NCI-H510A treated with DMSO at 0.1 percent for 48 hours (cell line): ENCODE measurements at places on chromosomes 16 and 17.

DNA sequence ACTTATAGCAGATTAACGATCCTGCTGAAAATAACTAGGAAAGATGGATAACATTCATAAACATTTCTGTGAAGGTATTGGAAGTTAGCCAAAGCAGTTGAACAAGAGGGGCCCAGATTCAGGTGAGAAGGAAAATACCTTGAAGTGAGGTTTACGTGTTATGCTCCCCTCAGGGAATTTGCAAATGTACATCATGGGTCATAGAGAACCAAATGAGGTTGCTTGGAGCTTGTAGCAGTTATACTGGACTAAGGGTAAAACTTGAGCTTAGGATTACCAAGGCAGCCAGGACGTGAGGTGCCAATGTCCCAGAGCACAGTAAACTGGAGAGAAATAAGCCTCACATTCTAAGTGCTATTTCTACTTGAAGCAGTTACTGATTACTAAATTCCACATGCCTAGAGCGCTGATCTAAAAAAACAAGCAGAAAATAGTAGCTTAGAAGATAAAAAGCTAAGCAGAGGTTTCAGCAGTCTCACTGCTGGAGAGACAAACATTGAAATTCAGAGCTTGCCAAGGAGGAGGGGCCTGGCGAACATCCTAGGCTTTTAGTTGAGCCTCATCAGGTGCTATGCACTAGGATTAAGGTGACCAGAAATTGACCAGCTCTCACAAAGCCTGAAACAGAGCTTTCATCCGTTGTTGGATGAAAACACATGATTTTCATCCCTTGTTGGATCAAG is 136.7 kb upstream of the FAM20A start:
- no peak for DNase-seq

GRCh38 chr17:73211745-73212144 is 18.9 kb downstream of the COG1 start:
- DNase-seq = no peak

DNA sequence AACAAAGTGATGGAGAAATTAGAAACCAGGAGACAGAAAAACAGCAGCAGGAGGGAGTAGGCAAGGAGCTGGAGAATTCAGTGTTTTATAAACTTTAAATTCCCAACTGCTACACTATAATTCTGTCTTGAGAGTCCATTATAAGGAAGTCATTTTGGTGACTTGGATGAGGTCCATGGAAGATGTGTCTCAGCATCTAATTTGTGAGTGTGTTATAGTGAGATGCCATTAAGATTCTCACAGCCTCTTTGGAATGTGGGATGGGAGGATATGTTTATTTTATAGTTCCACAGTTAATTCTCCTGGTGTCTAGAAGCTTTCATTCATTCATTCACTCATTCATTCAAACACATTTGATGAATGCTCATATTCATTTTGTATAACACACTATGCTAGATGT is 206.0 kb upstream of the MYOCD start:
- no peak for DNase-seq

DNA sequence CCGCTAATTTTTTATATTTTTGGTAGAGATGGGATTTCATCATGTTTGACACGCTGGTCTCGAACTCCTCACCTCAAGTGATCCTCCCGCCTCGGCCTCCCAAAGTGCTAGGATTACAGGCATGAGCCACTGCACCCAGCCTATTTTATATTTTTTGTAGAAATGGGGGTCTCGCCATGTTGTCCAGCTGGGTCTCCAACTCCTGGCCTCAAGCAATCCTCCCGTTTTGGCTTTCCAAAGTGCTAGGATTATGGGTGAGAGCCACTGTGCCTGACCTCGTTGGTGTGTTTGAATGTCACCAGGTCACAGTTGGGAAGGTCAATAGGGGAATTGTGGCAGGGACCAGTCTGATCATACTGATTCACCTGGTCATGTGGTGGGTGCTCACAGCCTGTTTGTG is 56.7 kb upstream of the NKD1 start:
- no peak for DNase-seq

DNA sequence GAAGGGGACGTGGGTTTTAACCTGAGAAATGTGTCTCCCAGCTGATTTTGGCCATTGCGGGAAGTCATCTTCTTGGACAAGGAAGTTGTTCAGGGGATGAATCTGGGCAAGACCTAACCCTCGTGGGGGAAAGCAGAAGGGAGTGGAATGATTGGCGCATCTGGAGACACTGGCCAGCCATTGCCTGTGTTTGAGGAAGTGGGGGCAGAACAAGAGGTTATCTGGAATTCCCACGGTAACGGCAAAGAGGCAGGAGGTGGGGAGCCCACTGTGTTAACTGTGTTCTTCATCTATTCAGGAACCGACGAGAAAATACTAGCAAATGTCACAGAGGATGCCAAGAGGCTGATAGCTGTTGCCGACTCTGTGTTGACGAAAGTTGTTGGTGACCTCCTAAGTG is 66.9 kb downstream of the RNF213 start:
- DNase-seq = no peak

- DNase-seq = no peak
Observed at GRCh38 chr17:38918916-38919315, 6.5 kb upstream of the LASP1NB start.

- no peak for DNase-seq
Observed at GRCh38 chr16:57578521-57579360, 36.3 kb downstream of the ADGRG5 start.

DNA sequence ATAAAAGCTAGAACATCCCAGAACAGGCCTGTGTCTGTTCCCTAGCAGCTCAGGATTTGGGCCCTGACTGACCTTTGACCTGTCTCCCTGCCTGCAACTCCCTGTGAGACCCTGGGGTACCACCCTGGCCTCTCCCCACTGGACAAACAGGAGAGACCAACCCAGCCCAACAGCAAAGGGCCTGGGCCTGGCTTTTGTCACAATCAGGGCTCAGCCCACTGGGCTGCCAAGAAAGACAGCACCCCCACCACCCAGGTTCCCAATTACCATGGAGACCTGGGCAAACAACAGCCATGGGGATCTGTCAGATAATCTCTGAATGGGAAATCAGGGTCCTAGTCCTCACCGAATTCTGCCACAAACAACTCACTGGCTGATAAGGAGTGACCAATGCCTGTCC is 11.1 kb downstream of the PLLP start:
- DNase-seq = no peak

DNA sequence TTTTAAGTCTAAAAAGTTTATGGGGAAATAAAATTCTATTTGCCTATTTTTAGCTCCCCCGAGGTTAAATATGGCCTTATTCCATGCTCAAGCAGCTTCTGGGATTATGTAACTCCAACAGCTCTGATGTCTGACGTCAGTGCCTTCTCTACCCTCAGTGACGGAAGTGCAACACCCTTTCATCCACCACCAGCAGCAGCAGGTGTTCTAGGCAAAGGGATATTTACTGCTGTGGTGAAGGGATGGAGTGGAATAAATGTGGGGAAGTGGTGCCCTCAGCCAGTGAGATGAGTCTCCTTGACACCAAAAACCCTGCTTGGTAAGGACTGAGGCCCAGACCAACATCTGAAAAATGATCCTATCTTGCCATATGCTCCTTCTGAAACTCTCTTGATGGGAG is 247.4 kb downstream of the SHISA9 start:
- DNase-seq = peak; percentile 77

DNA sequence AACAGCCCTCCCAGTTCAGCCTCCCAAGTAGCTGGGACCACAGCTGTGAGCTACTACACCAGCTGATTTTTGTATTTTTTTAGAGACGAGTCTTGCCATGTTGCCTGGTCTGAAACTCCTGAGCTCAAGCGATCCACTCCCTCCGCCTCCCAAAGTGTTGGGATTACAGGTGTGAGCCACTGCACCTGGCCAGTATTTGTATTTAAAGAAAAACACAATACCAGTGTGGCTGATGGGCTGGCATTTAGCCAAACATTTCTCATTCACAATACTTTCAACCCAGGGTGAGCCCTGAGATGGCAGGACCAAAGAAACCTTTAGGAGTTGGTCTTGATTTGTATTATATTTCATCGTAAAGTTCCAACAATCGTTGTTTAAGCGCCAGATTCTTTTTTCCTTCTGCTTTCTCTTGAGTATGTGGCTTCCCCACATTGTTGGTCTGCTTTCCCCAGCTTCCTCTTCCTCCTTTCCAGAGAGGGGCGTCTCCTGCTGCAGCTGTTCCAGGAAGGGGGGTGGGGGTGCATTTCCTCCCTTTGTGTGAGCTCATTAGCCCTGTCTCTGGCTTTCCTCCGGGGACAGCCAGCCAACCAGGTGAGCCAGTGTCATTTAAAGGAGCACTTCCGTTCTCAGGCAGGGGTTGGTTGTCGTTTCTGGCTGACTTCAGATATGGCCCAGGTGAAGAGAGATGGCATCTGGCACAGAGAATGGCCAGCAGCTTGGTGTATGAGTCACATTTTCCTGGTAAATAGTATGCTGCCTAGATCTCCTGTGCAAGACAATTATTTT is 79.9 kb downstream of the GPRC5B start:
- DNase-seq = peak; percentile 100

DNA sequence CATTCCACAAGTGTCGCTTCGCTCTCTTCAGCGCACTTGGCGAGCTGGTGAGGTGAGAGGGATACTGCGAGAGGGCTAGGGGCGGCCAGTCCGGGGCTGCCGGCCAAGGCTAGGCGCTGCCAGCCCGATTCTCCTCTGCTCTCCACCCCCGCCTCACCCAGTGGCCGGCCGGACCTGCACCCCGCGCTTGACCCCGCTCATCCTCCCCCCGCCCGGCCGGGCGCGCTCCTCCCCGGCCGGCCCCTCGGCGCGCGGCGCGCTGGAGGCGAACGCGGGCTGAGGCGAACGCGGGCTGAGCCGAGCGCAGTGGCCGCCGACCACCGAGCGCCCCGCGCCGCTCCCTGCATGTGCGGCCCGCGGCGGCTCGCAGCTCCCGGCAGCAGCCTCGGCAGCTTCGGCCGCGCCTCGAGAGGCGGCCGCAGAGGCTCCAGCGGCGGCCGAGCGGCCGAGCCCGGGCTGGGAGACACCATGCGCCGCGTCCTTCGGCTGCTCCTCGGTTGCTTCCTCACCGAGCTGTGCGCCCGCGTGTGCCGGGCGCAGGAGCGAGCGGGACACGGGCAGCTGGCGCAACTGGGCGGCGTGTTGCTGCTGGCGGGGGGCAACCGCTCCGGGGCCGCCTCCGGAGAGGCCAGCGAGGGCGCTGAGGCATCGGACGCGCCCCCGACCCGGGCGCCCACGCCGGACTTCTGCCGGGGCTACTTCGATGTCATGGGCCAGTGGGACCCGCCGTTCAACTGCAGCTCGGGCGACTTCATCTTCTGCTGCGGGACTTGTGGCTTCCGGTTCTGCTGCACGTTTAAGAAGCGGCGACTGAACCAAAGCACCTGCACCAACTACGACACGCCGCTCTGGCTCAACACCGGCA is at the start of gene SHISA9:
TSS of gene SHISA9 (plus strand) at position 2 of the 865 bp plus-strand sequence.
- no peak for DNase-seq

DNA sequence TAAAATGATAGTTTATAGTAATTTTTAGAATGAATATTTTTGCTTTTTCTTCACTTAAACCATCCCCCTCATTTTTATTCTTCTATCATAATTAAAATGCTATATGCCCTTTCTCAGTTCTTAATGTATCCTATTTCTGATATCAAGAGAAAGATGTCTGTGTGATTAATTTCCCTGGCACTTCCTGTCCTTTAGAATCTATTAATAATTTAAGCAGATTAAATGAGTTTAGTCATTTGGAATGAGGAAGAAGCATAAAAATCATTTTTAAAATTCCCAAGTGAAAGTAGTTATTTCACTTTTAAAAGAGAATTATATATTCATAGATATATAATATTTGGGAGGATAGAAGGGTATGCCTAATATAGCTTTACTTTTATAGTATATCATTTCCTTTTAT is 27.8 kb upstream of the CDR2 start:
- no peak for DNase-seq

DNA sequence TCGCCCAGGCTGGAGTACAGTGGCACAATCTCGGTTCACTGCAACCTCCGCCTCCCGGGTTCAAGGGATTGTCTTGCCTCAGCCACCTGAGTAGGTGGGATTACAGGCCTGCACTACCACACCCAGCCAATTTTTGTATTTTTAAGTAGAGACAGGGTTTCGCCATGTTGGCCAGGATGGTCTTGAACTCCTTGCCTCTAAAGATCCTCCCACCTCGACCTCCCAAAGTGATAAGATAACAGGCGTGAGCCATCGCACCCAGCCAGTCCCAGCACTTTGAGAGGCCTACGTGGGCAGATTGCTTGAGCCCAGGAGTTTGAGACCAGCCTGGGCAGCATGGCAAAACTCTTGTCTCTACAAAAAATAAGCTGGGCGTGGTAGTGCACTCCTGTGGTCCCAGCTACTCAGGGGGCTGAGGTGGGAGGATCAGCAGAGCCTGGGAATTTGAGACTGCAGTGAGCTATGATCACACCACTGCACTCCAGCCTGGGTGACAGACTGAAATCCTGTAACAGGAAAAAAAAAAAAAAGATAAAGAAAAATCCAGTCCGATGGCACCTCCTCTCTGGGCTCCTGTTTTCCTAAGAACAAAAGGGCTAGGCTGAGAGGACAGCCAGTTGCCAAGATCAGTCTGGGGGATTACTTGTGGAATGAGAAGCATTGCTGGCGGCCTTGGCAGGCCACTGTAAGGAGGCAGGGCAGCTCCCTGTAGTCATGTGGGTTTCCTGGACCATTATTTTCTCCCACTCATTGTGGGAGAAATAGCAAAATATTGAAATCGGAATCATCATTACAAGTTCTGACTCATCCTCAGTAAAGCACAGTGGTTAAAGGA is 3.0 kb upstream of the PIPOX start:
- DNase-seq = no peak

DNA sequence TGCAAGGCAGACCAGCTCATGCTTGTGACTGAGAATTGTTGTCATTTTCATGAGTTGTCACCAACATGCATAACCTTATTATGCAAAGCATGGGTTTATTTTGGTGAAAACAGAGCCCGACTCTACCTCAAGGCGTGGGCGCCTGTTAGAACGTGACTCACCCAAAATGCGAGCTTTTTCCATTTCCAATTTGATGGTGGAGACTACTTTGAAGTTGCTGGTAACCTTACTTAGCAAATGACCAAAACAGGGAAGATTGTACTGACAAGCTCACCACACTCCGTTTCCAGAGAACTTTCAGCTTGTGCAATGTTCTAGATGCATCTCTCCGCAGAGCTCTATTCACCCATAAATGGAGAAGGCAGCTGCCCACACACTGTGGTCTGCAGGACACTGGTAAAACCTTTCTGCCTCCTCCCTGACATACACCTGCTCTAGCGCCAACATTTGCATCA is 284.5 kb downstream of the MAF start:
- no peak for DNase-seq

- DNase-seq = no peak
Observed at GRCh38 chr16:14095883-14096551, 24.9 kb downstream of the MRTFB start.

DNA sequence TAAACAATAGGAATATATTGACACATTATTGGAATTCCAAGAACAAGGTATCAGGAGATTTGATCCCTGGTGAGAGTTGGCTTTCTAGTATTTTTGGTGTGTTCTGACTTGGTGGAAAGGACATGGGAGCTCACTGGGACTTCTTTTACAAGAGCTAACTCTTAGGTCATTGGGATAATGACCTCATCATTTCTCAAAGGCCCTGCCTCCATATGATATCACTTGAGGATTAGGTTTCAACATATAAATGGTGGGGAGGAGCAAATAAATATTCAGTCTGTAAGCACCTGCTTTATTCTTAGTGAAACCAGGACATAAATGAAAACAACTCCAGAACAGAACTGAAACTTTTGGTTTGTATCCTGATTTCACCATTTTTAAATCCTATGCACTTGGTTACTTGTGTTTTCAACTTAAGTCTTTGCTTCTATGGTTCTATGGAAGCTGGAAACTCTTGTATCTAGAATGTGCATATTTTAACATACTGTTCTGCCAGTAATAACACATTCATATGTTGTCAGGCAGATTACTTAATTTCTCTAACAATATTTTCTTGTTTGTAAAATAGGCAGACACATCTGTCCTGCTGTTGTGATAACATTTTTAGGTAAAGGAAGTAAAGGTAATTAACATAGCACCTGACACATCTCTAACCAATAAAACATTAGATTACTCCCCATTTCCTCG is 1527.7 kb upstream of the CDH8 start:
- DNase-seq = no peak
